ENCODE measurements at places on chromosomes 16 and 17. TPM values are rescaled to one million over a fixed set of nuclear protein-coding genes. Genes with fewer than 3 reads are reported as not detected.

Gene FOXF1
- total RNA-seq = 0.14 TPM

Gene MPV17L
- 5.4 TPM for total RNA-seq

- no peak for DNase-seq
Observed at GRCh38 chr17:48505788-48506187, 25.0 kb downstream of the HOXB1 start.

DNA sequence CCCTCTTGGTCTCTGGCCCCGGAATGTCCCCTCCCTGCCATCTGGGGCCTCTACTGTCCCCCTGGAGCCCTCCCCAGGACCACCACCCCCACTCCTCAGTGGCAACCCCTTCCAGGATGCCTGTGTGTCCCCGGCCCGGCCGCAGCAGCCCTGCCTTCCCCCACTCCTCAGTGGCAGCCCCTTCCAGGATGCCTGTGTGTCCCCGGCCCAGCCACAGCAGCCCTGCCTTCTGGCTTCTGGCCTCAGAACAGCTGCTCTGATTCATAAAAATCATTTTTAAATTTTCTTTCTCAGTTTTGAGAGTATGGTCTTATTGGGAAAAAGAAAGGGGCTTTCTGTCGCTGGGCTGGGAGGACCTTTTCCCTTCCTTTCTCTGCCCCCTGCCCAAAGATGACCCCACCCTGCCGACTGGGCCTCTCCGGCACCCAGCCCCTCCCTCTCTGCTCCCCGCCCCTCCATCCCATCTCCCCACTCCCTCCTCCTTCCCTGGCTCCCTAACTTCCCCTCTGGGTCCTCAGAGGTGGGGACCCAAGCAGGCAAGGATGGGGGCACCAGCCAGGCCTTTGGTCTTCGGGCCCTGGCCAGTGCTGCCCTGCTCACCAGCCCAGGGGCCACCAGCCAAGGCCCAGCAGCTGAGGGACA, 40.5 kb downstream of the BAHCC1 start:
- no peak for DNase-seq

GRCh38 chr16:19659554-19659953, 58.5 kb downstream of the KNOP1 start:
- no peak for DNase-seq

GRCh38 chr17:76383546-76384221, 725 bp upstream of the SPHK1 start:
- DNase-seq = peak; percentile 59

DNA sequence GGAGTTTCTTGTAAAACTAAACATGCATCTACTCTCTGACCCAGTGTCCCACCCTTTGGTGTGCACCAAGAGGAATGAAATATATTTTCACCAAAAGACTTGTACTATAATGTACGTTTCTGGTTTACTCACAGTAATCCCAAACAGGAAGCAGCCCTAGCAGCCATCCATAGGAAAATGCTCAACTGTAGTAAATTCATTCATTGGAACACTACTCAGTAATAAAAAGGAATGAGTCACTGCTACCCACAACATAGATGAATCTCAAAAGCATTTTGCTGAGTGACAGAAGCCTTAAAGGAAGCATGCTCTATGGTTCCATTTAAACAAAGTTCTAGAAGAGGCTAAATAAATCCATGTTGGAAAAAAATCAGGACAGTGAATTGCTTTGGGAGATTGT, 37.6 kb upstream of the DHRS7B start:
- DNase-seq = no peak

Gene LRRC75A
- 22.9 TPM for total RNA-seq

GRCh38 chr17:16473044-16474011, 18.7 kb downstream of the LRRC75A start:
- DNase-seq = no peak

- DNase-seq = peak; percentile 5
Observed at GRCh38 chr17:77740481-77740880, 218.0 kb upstream of the TNRC6C start.

- DNase-seq = no peak
Observed at GRCh38 chr16:78324649-78325285, 225.3 kb downstream of the WWOX start.

DNA sequence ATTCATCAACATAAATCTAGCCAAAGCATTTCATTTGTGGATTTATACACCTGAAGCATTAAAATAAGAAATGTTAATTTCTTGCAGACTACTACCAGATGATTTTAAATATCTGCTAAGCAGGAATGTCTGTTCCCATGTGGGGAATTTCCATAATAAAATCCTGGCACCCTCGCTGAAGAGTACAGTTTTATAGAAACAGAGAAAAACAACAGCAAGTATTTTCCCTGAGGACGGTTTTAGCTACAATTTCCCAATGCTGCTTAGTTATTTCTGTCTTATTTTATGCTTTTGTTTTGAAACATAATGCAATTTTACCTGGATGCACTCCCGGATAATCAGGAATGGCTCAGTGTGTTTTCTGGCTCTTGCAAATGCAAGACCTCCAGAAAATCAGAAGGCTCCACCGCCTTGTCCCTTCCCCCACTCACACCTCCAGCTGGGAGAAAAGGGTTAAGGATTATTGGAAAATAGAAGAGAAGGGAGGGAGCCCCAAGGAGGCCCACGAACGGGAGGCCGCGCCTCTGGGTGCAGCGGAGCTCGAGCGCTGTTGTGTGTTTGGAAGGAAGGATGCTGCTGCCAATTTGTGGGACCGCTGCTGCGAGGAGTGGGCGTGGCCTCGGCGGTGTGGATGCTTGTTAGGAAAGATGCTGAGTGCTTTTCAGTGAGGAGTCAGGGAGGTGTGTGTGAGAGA, at the start of gene CNTNAP4:
CNTNAP4 (plus strand) TSS at position 657 of the 694 bp plus-strand sequence. CDS start 262 bp downstream, outside the sequence.
- peak; percentile 29 for DNase-seq

DNA sequence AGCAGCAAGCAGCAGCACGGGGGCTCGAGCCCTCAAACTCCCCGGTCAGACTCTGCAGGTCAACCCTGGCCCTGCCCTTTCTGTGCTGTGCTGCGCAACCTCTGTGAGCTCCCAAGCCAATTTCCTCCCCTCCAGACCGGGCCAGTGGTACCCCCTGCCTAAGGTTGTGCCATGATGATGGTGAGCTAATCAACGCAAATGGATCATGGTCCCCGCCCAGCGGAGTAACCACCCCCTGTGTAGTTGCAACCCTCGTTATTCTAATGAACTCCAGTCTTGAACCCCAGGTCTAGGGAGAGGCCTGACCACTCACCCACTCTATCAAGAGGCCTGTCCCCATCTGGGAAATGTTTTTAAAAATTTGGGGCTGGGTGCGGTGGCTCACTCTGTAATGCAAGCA, 201.8 kb upstream of the FOXF1 start:
- no peak for DNase-seq

DNA sequence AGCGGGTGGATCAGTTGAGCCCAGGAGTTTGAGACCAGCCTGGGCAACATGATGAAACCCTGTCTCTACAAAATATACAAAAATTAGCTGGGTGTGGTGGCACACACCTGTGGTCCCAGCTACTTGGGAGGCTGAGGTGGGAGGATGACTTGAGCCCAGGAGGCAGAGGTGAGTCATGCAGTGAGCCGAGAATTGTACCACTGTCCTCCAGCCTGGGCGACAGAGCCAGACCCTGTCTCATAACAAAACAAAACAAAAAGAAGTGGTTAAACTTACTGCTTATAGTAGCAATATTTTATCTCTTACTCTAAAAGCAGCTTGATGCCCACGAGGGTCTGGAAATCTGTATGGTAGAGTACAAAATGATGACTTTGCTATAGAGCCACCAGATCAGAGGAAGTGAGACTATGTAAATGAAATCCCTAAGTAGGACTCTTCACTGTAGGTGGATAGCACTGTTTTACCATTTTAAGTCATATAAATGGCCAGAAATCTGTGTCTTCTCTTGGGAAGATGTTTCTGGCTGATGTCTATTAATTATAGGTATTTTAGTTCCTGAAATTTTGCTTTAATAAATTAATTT, 60.4 kb upstream of the MRC2 start:
- no peak for DNase-seq

GRCh38 chr17:60161598-60162330, 12.0 kb downstream of the CA4 start:
- peak; percentile 67 for DNase-seq

Gene CSH1
- not detected for total RNA-seq

- DNase-seq = no peak
Observed at GRCh38 chr17:81960130-81960958, 643 bp downstream of the NOTUM start.

DNA sequence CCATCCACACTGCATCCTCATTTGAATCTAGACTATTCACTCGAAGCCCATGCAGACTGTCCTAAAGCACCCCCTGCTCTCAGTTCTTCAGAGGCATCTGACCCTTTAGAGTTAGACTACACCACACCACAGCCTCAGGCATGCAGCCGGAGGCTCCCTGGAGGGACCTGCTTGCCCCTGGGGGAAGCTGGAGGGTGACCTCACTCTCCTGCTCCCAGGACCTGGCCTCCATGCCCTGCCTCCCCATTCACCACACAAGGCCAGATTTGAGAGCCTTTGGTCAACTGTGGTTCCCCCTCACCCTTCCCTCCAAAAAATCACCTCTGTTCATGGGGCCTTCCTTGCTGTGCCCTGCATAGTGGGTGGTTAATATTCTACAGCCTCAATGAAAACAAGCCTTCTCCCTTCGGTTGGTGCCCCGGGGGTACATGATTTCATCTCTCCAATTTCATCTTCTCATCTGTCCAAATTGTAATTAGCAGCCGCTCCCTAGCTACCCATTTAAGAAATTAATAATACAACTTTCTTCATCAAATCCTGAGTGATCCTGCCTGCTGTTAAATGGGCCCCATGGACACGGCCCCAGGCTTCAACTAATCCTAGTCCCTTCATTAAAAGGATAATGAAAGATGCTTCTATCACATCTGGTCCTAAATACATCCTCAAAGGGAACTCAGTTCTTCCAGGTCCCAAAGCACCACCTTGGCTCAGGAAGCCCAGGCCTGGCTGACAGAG, 24.4 kb downstream of the ABCC12 start:
- DNase-seq = no peak

DNA sequence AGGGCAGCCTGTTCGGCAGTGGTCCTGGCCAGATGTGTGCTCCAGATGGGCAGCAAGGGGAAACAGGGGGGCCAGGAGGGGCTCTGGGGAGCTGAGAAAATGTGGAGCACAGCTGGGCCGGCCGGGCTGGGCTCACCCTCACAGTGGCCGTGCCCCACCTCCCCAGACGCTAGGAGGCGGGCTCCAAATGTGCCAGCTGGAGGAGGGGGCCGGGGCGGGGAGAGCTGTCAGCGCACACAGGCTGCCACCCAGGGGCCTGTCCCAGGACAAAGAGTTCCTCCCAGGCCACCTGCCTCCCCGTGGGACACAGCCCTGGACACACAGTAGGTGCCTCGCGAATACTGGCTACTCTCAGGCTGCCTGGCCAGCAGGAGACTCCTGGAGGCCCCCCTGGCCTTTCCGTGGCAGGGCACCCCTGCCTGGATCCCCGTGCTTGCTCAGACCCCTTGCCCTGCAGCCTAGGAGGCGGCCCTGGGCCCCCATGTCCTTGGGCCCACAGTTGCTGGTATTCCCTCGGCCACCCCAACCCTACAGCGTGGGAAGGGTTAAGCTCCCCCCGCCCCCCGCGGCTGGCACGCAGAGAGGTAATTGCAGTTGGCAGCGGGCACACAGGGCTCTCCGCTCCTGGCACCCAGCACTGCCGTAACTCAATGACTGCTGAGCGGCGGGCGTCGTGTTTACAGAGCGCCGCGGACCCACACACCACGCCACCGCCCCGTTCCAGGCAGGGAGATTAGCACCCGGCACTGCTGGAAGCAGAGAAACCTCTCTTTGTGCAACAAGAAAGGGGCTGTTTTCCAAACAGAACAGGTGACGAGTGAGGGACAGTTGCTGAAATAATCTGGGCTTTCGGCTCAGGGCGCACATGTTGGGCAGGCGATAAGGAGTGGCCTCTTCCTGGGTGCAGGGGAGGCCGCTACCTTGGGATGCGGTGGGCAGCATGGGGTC, 32.2 kb downstream of the BAHCC1 start:
- no peak for DNase-seq

Gene BAHCC1
- total RNA-seq = 21.5 TPM

GRCh38 chr16:19127674-19128131, 13.9 kb downstream of the ITPRIPL2 start:
- no peak for DNase-seq

DNA sequence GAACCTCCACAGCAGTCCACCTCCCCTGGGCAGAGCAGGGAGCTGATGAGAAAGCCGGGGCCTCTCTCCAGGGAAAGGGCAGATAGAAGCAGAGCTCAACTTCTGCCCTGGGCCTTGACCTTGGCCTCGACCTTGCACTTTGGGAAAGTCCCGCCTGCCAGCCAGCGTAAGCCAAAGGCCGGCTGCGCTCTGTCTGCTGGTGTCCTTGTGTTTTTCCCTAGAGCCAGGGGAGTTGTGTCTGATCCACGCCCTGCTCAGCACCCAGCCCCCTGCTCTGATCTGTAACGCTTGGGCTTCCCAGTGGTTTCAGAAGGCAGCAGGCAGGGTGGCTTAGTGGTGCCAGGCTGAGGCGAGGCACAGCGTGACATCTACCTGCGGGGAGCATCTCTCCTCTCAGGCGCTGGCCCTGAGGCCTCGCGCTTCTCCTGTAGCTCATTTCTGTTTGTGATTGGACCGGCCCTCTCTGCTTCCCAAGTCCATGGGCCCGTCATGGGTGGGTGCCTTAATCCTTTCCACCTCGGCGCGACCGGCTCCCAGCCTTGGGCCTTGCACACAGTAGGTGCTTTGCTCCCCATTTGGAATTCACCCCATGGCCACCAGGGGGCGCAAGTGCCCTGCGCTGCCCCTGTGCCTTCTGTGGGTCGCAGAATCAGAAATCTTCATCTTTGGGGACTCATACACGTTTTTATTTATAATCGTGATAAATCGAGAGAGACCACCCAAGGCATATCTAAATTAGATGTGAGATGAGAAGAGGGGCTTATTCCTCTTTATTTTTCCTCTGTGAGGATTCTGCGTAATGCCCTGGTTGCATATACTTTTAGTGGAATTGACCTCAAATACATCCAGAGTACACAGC, 24.2 kb downstream of the SGSH start:
- peak; percentile 81 for DNase-seq

- no peak for DNase-seq
Observed at GRCh38 chr16:4664538-4665418, 28.6 kb upstream of the NUDT16L1 start.

DNA sequence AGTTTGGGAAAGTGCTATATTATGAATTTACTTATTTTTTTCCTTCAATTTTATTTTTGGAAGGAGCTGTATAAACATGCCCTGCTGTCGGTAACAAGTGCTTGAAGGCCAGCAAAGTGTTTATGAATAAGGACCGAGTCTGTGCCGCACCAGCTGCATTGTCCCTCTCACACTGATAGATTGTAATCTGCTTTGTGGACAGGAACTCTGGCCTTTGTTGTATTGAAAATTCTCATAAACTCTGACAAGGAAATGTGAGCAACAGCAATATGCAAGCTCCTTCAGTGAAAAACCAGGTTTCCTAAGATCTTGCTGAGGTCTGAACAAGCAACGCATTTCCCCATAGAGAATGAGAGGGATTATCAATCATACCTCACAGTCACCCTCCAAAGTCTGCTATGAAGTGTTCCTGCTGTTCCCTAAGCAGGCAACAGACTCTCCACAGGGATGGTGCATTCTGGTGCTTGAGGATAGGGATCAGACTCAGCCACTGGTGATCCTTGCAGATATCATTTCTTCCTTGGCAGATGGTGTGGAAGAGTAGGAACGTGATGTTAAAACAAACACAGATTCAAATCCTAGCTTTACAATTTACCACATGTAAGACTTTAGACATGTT, 109.6 kb downstream of the KCNJ2 start:
- DNase-seq = no peak

Gene ORC6
- total RNA-seq = 71.9 TPM

GRCh38 chr17:6430769-6431168, 4.2 kb downstream of the AIPL1 start:
- DNase-seq = no peak
